Caki2 (cell line): ENCODE measurements at places on chromosomes 3 and 15. TPM values are rescaled to one million over a fixed set of nuclear protein-coding genes. Genes with fewer than 3 reads are reported as not detected.

- no peak for DNase-seq
Measured at GRCh38 chr3:160112481-160112880, 112.7 kb upstream of the C3orf80 start.

- no peak for DNase-seq
Measured at GRCh38 chr3:14672588-14672987, 2.4 kb upstream of the C3orf20 start.

- no peak for DNase-seq
Measured at GRCh38 chr15:65414841-65415621, 7.7 kb downstream of the IGDCC4 start.

GRCh38 chr15:66858423-66859207 is 156.6 kb downstream of the SMAD6 start:
- no peak for DNase-seq

DNA sequence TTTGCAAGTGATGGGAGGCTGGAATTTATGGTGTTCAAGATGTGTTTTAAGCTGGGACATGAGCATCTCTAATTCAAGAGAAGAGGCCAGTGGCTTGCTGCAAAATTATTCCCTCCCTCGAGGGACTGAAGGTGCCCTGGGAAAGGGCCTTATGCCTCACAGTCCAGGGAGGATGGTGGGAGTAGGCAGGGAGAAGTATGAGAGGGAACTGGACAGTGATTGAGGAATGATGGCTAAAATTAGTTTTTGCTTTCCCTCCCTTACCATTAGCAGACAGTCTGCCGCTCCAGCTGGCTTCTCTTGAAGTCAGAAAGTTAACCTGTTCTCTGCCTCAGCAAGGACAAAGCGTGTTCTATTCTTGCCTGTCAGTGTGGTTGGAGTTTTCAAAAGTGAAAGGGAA is 139.8 kb upstream of the SEMA6D start:
- no peak for DNase-seq

GRCh38 chr3:30795176-30795575 is 99.3 kb downstream of the GADL1 start:
- DNase-seq, result no peak

GRCh38 chr15:73902121-73903020 is 23.9 kb upstream of the LOXL1 start:
- DNase-seq, result no peak

PXK gene
- 14.8 and 18.2 TPM in 2 replicates for total RNA-seq

RTP4 gene
- not detected in 2 replicates for total RNA-seq

SLC15A2 gene
- not detected in 2 replicates for total RNA-seq
